SK-MEL-5 (cell line): ENCODE measurements at places on chromosomes 6 and 20. TPM values are rescaled to one million over a fixed set of nuclear protein-coding genes. Genes with fewer than 3 reads are reported as not detected.
A peak's percentile ranks its signal among the peaks of the same experiment; 100 is the strongest.

- peak; percentile 73 for DNase-seq
These were observed 50.9 kb upstream of the FAM184A start for GRCh38 chr6:119129148-119129967.

DNA sequence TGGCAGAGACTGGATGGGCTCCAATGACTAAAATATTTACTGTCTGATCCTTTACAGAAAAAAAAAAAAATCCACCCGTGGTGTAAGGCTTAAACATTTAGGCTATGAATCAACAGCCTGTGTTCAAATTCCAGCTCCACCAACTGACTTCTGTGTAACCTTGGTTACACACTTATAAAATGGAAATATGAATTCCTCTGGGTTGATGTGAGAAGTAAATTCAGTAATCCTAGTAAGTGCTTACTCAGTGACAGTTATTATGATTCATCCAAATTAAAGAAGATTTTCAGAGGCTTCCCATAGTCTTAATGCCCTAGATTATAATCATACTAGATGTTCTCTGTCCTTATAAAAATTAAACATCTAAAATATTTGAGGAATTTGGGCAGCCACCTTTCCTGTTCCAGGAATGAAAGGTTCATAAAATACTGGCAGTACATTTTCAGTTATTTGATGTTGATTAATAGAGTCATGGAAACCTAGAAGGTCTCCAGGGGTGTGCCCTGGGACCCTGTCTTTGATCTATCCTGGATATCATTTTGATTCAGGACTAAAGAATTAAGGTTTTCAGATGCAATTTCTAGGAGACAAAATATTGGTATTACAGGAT lies 180.3 kb upstream of the ZNF217 start:
- peak; percentile 34 for DNase-seq

Gene COL9A1
- total RNA-seq: 3.6 and 7.0 TPM in 2 replicates

DNA sequence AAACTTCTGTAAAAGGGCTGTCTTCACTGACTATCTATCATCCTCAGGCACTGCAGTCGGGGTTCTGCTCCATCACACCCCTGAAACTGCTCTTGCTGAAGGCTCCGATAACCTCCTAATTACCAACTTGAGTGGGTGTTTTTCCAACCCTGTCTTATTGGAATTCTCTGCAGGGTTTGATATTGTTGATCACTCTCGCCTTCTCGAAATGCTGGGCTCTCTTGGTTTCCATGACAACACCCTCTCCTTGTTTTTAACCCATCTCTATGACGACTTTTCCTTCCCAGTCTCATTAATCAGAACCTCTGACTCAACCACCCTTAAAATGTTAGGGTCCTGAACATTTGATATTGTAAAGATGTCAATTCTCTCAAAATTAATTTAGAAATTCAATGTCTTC lies 39.4 kb upstream of the NNAT start:
- DNase-seq: no peak
